ENCODE measurements at places on chromosomes 3 and 15.

- DNase-seq: no peak
These were observed 526.4 kb downstream of the SOX2 start for GRCh38 chr3:182238126-182238525.

GRCh38 chr15:92579486-92579885, 76.1 kb downstream of the FAM174B start:
- DNase-seq: no peak

DNA sequence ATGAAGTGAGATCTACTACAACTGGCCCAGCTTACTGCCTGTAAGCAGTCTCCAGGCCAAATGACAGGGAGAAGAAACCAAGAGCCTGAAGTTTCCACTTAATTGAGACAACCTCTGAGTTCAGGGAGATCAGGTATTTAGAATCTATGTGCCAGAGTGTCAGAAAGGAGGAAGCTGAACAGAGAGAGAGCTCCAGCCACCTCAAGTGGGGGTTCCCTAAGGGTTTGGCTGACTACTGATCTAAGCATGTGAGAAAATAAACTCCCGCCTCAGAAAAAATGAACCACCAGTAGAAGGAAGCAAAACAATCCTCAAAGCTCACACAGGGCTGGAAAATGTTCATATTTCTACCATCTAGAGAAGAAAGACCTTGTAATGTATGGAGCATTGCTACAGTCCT, 25.0 kb downstream of the ADAM10 start:
- no peak for DNase-seq

DNA sequence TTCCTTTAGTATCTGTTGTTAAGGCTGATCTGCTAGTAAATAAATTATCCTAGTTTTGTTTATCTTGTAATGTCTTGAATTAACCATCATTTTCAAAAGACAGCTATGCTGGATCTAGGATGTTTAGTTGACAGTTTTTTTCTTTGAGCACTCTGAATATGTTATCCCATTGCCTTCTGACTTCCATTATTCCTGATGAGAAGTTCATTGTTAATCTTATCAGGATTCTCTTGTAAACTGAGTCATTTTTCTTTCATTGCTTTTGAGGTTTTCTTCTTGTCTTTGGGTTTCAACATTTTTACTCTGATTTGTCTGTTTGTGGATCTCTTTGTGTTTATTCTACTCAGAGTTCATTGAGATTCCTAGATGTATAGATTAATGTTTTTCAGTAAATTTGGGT, 157.7 kb downstream of the WNT7A start:
- no peak for DNase-seq

GRCh38 chr3:69248436-69248835, 126.0 kb upstream of the LMOD3 start:
- DNase-seq: no peak

Measured in NCI-H1092 (cell line).